ENCODE measurements at places on chromosomes 13 and 19.

DNA sequence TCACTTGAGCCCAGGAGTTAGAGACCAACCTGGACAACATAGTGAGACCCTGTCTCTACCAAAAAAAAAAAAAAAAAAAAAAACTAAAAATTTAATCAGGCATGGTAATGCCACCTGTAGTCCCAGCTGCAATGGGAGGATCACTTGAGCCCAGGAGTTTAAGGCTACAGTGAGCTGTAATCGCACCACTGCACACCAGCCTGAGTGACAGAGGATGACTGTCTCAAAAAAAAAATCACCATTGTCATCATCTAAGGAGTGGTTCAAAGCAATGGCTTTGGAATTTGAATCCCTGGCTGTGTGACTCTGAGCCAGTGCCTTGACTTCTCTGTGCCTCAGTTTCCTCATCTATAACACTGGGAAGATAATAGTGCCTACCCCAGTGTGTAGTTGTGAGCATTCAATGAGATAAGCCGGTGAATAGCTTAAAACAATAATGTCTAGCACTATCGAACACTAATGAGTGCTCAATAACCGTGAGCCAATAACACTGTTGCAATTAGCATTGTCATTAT is 11.5 kb downstream of the IGSF23 start:
- no peak for DNase-seq

DNA sequence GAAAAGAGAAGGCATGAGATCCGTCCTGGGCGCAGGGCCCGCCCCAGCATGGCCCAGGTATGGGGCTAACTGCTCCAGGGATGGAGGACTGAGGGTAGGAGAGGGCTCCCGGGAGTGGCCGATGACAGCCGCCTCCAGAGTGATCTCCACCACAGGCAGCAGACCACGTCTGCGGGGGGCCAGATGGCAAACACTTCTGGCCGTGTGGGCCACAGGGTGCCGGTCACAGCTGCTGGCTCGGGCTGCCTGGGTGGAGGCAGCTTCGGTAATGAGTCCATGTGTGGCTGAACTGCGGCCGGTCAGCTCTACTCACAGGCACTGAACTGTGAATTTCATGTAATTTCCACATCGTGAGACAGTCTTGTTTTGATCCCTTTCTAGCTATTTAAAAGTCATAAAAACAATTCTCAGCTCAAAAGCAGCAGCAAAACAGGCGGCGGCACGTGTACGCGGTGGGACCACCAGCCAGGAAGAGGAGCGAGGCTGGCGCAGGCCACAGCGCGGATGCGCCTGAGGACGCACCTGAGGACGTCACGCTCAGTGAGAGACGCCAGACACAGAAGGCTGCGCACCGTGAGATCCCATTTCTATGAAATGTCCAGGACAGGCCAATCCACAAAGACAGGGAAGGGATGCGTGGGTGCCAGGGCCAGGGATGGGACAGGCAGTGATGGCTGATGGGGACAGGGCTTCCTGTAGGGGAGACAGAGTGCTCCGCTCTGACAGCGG is 4.0 kb downstream of the LSM7 start:
- DNase-seq, result no peak

- no peak for DNase-seq
Measured at GRCh38 chr19:940591-941291, 14.9 kb downstream of the ARID3A start.

DNA sequence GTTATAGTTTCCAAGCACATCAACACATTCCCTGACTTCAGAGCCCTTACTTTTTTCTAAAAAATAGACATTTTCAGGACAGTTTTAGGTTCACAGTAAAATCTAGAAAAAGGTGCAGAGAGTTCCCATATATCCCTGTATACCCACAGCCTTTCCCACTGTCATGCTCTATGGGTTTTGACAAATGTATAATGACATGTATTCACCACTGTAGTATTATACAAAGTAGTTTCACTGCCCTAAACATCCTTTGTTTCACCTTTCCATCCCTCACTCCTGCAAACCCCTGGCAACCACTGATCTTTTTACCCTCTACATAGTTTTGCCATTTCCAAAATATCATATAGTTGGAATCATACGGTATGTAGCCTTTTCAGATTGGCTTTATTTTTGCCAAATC is 15.6 kb downstream of the NAA16 start:
- no peak for DNase-seq

DNA sequence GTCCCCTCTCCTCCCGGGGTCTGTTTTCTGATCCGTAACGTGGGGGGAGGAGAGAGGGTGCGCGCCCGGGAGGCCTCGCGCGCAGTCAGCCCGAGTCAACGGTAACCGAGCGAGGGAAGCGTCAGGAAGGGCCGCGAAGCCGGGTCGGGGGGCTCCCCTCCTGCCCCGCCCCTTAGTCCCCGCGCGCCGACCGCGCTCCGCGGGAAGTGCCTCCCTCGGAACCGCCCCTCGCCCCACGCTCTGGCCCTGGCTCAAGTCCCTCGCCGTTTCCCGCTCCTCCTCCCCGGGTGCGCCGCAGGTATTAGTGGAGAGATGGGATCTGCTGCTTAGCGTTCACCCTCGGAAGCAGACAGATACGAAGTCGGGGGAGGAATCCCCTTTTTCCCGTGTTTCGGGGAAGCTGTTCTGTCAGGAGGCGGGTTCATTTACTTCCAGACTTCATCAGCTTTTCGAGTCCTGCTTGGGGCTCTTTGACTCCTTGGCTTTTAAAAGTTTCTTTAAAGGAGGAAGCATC is 770 bp downstream of the HNRNPM start:
- no peak for DNase-seq

- DNase-seq, result no peak
Measured at GRCh38 chr19:4656102-4656501, 14.0 kb downstream of the MYDGF start.

DNA sequence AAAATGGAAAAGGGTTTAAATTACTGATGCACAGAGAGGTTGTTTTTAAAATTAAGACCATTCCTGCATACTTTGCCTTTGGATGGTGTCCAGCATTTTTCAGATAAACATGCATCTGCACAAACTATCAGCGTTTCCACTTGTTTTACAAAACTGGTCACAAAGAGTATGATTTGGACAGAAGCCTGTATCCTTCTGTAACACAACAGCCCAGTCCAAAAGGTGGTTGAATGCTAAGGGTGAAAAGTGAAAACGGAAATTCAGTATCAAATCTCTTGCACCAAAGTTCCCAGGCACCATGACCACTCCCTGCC is 21.7 kb upstream of the DOCK9 start:
- no peak for DNase-seq

DNA sequence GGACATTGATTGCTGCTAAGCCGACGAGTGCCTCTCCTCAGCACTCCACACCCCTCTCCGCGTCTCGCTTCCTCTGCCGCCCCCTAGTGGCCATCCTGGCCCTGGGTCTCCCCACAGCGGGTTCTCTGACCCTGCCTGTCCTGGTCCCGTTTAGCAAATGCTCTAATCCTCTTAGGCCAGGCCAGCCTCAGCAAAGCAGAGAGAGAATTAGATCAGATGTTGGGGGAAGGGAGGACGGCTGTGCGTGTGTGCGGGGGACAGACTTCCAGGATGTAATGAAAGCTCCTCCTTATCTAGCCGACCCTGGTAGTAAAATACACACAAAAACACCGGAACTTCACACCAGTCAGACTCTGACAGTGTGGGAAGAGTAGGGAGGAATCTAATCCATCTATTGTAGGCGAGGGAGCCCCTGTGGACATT is 4.5 kb downstream of the TPRX2 start:
- DNase-seq, result peak; percentile 47

DNA sequence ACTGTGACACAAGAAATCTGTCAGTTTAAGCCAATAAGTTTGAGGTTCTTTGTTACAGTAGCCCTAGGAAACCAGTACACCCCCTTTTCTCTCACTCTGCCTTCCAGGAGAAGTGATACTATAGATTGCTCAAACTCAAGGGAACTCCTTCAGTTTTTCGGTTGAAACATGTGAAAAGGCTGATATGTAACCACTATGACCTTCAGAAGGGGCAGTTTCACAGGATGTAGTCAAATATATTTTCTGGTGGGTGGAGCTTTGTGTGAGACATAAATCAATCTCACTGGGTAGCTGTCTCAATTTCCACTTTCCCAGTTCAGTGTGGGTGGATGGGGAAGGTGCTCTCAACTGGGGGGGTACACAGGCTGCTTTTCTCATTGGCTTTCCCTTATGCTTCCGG is 41.7 kb downstream of the HTR2A start:
- DNase-seq, result no peak

GRCh38 chr13:80276371-80277289 is 64.3 kb downstream of the SPRY2 start:
- DNase-seq, result peak; percentile 1

- no peak for DNase-seq
Measured at GRCh38 chr13:81916461-81916860, 1575.5 kb upstream of the SPRY2 start.

DNA sequence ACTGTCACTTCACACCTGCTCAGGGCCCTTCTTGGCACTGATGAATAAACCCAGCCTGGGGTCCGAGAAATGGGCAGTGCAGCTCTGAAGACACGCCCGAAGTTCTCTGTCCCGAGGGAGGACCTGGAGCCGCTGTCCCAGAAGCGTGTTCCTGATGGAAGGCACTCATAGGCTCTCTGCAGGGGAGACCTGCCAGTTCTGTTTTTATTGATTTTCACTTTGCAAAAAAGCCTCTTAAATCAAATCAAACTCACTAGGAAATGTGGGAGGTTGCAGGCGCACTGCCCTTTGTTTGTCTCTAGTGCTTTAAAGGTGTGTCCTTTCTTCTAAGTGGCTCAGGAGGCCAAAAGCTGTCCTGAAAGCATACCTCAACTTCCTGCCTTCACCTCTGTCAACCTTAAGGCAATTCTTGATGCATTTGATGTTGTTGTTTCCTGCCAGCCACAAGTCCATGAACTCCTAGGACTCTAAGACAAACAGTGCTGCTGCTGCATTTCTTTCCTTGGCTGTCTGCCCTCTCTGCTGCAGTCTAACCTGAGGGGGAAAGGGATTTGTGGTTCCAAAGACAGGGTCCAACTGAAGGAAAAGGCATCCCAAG is 663.2 kb downstream of the UQCRFS1 start:
- no peak for DNase-seq
